ENCODE measurements at places on chromosomes 12 and 14. TPM values are rescaled to one million over a fixed set of nuclear protein-coding genes. Genes with fewer than 3 reads are reported as not detected.

Gene IGFBP6
- total RNA-seq, result 32.1 TPM

Gene SELPLG
- total RNA-seq, result 4.8 TPM

Gene SIX1
- 18.0 TPM for total RNA-seq

Gene MYF6
- total RNA-seq, result 23.4 TPM

Gene TMPRSS12
- not detected for total RNA-seq

Gene SYT1
- total RNA-seq, result 23.6 TPM

Gene C14orf180
- total RNA-seq, result 2.6 TPM

Gene PIANP
- total RNA-seq, result 2.0 TPM

Gene FGF23
- 0.06 TPM for total RNA-seq

Gene TSPAN31
- 41.7 TPM for total RNA-seq

Gene CSRP2
- total RNA-seq, result 55.2 TPM

Gene ACRBP
- 2.3 TPM for total RNA-seq

Gene SCN8A
- 3.7 TPM for total RNA-seq

Gene JPH4
- 6.2 TPM for total RNA-seq

Measured in metanephros (tissue), 2 donors.